ENCODE measurements at places on chromosomes 5 and 9.

- no peak for DNase-seq
These were observed 13.8 kb downstream of the NACC2 start for GRCh38 chr9:136081113-136081825.

DNA sequence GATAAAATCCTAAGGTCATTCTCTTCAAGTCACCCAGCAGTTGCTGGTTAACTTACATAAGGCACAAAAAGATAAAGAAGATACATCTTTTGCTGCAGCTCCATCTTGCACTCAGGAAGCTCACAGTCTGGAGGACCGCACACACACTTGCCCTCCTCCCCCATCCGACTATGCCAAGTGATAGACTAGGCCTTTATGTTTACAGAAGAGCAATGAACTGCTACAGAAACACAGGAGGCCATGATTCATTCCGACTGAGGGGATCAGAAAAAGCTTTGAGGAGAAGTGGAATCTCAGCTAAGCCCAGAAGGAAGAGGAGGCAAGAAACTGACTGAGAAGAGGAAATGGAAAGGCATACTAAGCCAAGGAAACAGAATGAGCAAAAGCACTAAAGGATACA is 17.4 kb downstream of the NRG2 start:
- no peak for DNase-seq

DNA sequence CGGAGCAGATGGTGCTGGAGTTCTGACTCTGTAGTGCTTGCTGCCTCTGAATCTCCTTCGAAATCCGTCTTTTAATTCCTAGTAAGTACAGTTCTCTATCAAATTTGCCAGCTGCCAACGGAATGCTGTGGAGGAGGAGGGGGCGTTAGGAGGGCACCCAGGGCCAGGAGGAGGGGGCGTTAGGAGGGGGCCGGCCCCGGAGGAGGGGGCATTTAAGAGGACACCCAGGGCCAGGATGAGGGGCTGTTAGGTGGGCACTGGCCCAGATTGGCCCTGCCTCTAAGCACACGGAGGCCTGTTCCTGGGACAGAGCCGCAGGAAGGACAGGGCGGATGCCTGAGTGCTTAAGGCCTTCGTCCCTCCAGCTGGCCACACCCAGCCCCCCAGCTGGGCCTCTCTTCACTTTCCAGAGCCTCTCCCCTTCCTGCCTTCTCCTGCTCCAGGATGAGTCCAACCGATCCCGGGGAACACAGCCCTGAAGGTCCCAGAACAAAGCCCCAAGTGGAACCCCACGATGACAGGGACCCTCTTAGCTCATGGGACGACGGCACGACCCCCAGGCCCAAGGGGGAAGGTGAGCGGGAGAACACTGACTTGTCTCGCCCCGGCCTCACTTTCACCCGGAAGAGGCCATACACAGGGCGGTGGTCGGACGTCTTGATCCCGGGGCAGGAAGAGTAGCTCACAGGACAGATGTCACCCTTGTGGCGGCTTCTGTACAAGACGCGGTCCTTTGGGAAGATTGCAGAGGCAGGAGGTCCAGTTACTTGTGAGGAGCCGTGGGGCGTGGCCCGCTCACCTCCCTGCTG is 9.8 kb downstream of the INPP5E start:
- DNase-seq, result no peak

DNA sequence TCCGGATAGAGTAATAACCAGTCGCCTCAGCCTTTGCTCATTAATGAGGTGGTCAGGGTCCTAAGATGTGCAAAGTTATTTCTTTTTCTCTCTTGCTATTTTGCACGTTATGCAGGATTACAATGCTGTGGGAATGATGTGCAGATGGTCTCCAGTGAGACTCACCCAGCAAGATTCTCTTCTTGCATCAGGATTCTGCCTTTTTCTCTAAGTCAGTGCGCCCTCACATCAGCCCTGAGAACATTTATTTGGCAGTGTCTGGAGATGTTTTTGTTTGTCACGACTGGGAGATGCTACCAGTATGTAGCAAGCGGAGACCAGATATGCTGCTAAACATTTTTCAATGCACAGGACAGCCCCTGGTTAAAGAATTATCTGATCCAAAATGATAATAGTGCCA is 280.3 kb upstream of the WWC1 start:
- DNase-seq, result no peak

GRCh38 chr9:89374176-89374575 is 55.9 kb downstream of the SECISBP2 start:
- DNase-seq, result no peak

DNA sequence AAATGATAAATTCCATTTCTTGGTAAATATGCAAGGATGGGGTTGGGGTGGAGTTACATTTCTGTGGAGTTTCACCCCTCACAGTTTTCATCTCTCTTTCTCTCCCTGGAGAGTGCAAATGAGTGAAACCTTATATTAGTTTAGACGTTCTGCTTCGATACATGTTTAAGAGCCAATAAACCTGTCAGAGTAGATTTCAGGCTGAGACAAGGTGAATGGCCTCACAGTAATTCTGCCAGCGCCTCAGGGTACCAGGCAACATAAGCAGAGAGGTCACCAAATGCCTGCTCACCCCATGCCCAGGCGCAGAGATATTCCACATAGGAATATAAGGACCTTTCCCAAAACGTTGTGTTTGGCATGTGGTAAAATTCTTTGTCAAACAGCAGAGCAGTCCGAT is 154.9 kb upstream of the VLDLR start:
- no peak for DNase-seq

GRCh38 chr5:152378730-152379129 is 26.3 kb downstream of the NMUR2 start:
- no peak for DNase-seq

GRCh38 chr5:35754481-35754880 is 102.2 kb upstream of the IL7R start:
- DNase-seq, result no peak

- DNase-seq, result no peak
These were observed 335.9 kb downstream of the MSX2 start for GRCh38 chr5:175060257-175060656.

- DNase-seq, result no peak
These were observed 525.6 kb downstream of the PDE4D start for GRCh38 chr5:59367791-59368394.

GRCh38 chr5:8721536-8721935 is 824.3 kb downstream of the SEMA5A start:
- no peak for DNase-seq

Data from stimulated activated CD8-positive, alpha-beta memory T cell treated with anti-CD3 and anti-CD28 coated beads, Interleukin-4, amount 100 ng/mL, for 1 hour (primary cell).